ENCODE measurements at places on chromosomes 6 and 20.
A peak's percentile ranks its signal among the peaks of the same experiment; 100 is the strongest.

GRCh38 chr20:15673206-15673605 is 900.0 kb downstream of the KIF16B start:
- no peak for DNase-seq

- DNase-seq: no peak
Measured at GRCh38 chr20:59223182-59223601, 59.6 kb downstream of the ZNF831 start.

- no peak for DNase-seq
Measured at GRCh38 chr6:143180826-143181225, 120.1 kb downstream of the AIG1 start.

GRCh38 chr6:31042806-31043205 is 32.5 kb downstream of the MUC22 start:
- DNase-seq: peak; percentile 52

GRCh38 chr20:20711413-20711812 is 1.0 kb downstream of the RALGAPA2 start:
- peak; percentile 37 for DNase-seq

DNA sequence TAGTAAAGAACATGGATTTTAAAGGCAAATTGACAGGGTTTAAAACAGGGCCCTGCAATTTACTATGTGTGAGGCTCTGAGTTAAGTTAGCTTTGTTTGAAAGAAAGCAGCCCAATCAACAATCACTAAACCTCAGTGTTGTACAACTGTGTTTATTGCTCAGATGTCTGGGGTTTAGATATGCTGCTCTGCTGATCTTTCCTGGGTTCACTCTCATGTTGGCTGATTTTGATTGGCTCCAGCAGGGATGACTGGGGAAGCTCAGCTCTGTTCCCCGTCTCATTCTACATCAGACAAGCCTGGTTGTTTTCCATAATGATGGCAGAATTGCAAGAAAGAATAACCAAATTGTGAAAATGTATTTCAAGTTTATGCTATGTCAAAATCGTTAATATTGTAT is 10.9 kb downstream of the C6orf58 start:
- no peak for DNase-seq

- DNase-seq: no peak
Measured at GRCh38 chr6:113763311-113763766, 93.8 kb upstream of the MARCKS start.

DNA sequence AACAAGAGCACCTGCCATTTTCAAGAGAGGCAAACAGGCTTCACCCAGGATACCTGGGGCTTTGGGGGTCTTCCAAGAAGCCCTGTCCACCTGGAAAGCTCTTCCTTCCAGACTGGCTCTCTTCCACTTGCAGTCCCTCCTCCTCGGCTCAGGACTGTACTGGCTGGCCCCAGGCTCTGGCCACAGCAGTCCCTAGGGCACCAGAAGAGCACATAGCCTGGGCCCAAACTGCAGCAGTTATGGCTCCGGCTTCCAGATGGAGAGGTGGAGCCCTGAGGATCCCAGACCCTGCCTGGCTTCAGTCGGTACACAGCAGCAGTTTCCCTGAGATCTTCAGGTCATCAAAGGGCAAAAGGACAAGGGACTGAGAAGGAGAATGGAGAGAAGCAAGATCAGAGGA is 1.6 kb upstream of the SLC35B2 start:
- DNase-seq: no peak

DNA sequence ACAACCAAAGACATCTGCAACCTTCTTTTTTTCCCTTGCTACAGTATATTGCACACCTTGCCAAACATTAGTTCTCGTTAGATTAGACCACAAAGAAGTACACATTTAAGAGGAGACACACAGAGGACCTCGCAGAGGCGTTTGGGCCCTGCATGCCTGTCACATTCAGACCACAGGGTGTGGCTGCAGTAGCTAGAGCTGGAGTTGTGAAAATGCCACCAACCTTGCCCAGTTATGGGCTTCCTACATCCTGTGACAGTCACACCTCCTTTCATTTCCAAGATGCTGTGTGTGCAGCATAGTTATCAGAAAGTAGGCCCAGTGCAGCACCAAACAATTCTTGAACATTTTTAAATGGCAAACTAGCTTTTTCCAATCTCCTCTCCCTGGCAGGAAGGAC is 2.4 kb downstream of the SYNE1 start:
- DNase-seq: no peak

GRCh38 chr6:14704383-14705271 is 541.2 kb upstream of the JARID2 start:
- no peak for DNase-seq
